ENCODE measurements at places on chromosomes 3 and 15.

GRCh38 chr3:159936541-159936940 lies 52.1 kb upstream of the IL12A start:
- DNase-seq, result peak; percentile 42

GRCh38 chr15:48393645-48394506 lies 62.6 kb downstream of the DUT start:
- peak; percentile 80 for DNase-seq

DNA sequence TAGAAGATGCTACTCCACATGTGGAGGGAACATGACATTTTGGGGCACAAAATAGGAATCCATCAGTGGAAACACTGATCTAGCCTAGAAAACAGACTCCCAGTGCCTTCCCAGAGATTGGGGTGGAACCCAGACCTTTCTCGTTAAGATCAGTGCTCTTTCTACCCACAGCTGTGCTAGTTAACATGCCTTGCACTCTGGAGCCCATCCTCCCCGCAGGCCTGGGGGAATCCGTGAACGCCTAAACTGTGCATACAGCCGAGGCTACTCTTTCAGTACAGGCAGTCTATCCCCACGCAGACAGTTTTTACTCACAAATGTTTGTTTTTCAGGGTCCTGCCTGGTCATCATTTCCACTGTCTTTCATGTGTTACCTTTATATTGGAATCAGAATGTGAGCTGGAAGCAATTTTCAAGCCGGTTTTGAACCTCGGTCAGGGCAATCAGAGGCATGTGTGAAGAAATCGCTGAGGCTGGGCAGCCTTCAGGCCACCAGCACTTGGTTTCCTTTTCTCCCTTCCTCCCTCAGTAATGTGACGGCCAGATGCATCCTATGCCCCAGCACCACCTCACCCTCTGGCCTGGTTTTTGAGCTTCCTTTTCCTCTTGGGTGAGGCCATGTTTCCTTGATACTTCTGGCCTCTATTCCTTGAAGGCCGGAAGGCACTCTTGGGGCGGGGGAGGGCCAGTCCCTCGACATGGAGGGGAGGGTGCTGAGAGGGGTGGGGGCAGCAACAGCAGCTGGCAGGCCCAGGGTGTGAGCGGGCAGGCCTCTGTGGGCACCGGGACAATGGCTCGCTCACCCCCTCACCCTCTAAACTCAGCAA lies 123.6 kb upstream of the GALNT15 start:
- peak; percentile 54 for DNase-seq

GRCh38 chr3:172201870-172202236 lies 162.5 kb downstream of the FNDC3B start:
- peak; percentile 96 for DNase-seq

DNA sequence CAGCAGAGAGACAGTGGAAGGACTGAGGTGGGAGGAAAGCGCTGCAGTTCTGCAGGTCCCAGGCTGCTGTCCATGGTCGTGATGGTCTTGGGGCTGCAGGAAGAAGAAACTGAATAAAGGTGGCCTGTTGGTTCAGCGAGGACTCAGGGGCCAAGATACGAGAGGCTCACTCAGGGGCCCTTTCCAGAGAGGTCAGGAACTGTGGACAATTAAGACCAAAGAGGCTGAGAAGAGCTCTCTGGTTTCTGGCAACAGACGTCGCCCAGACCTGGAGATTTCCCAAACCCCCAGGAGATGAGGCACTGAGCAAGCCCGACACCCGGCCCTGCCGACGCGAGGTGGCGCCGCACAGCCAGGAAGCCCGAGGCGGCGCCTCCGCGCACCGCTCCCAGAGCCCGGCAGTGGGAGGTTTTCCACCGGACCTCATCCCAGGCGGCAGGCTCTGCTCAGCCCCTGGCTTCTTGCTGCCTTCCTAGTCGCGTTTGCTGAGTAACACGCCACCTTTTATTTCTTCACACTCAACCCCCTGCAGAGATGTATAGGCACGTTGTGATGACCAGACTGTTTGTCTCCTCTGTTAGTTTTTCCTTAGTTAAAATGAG lies 56.4 kb upstream of the ARRDC4 start:
- DNase-seq, result peak; percentile 68

DNA sequence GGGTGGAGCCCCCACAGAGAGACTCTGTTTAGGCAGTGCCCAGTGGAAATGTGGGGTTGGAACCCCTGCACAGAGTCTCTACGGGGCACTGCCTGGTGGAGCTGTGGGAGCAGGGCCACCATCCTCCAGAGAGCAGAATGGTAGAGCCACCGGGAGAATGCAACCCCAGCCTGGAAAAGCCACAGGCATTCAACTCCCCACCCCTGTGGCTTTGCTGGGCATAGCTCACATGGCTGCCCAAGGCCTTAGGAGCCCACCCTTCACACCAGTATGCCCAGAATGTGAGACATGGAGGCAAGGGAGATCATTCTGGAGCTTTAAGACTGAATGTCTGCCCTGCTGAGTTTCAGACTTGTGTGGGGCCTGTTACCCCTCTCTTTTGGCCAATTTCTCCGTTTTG lies 19.0 kb upstream of the CHCHD6 start:
- DNase-seq, result peak; percentile 50

GRCh38 chr3:40851836-40852235 lies 327.1 kb downstream of the ZNF621 start:
- DNase-seq, result no peak

- DNase-seq, result no peak
These were observed 60.4 kb upstream of the SLITRK3 start for GRCh38 chr3:165256554-165257065.

DNA sequence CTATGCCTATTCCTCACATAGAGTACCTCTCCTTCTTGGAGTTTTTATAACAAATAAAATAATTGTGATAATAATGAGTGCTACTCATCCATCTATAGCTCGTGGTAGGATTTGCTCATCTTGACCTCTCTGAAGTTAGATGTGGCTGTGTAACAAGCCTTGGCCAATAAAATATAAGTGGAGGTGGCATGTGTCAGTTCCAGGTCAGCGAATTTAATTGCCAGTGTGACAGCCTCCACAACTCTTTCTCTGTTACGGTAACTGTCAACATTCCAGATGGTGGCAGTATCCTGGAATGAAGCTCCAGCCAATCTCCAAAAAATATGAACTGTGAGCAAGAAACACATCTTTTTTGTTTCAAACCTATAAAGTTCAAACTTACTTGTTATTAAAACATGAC lies 13.8 kb downstream of the CLRN1 start:
- no peak for DNase-seq

DNA sequence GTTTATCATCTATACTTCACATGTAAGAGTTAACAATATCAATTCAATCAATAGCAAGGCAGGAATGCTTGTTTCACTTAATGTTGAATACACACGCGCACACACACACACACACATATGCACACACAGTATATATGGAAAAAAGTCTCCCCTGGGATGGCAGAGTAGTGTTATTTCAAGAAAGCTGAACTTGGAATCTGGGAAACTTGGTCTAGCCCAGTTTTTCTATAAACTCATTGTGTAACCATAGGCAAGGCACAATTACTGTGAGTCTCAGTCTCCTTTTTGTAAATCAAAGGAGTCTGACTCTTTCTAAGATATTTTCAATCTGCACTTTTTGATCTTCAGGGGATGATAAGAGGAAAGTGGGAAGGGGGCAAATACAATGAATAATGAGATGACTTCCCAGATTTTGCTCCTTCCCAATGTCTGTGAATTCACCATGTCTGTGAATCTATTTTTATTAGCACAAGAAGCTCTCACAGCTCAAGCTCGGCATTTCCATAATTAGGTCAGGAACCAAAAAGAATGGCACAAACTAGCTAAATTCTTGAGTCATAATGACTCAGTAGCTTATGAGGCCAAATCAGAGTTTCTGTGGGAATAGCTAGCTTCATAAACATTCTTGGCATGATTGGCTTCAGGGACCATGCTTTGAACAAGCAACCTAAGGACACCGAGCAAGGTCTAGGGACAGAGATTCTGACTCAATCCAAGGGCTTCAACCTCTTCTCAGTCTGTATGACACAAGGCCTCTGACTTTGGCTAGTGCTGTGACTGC lies 227.4 kb upstream of the DCBLD2 start:
- DNase-seq, result peak; percentile 99

- DNase-seq, result no peak
These were observed 28.8 kb downstream of the CDIN1 start for GRCh38 chr15:36608180-36608579.

- peak; percentile 66 for DNase-seq
These were observed 52.2 kb upstream of the HES1 start for GRCh38 chr3:194083637-194084224.

GRCh38 chr3:94716326-94717018 lies 653.6 kb downstream of the NSUN3 start:
- DNase-seq, result no peak

DNA sequence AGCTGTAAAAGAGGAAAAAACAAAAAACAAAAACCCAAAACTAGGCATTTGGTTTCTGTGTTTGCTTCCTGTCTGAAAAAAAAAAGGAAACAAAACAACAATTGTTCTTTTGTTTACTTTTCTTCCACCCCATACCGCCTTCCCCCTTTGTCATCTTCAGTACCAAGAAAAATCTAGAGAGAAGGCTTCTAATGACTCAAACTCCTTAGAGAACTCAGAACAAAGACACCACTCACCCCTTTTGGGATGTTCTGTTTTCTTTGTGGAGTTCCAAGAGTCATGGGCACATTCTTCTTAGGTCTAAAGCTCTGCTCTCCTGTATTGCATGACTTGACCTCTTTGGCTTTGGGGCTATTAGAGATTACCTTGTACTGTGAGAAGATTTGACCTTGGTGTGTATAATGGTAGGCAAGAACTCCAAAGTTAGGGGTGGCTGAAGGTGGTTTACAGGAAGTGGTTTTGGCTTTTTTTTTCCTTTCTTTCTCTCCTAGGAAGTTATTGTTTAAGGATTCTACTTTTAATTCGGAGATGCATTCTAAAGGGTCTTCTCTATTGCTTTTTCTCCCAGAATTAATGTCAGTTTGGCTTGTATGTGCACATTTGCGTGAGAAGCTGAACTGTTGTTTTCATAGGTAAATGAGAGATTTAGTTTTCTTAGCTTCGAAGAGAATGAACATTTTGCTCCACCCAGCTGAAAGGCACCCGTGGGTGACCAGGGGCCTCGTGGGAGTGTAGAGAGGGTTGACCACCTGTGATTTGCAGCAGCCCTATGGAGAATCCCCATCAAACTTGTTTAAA lies 39.5 kb upstream of the ZBTB20 start:
- DNase-seq, result no peak

DNA sequence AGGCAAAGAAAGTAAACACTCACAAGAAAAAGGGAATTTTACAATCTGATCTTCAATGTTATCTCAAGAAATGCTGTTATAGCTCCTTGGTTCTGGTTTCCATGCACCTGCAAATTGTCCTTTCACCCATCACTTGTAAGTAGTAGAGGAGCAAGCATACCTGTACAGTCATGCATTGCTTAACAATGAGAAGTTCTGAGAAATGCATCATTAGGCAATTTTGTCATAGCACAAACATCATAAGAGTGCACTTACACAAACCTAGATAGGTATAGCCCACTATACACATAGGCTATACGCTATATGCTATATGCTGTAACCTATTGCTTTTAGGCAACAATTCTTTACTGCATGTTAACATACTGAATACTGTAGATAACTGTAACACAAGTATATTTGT lies 672.3 kb downstream of the FHIT start:
- DNase-seq, result no peak

- DNase-seq, result no peak
These were observed 8.9 kb upstream of the IDH3A start for GRCh38 chr15:78140292-78140691.

DNA sequence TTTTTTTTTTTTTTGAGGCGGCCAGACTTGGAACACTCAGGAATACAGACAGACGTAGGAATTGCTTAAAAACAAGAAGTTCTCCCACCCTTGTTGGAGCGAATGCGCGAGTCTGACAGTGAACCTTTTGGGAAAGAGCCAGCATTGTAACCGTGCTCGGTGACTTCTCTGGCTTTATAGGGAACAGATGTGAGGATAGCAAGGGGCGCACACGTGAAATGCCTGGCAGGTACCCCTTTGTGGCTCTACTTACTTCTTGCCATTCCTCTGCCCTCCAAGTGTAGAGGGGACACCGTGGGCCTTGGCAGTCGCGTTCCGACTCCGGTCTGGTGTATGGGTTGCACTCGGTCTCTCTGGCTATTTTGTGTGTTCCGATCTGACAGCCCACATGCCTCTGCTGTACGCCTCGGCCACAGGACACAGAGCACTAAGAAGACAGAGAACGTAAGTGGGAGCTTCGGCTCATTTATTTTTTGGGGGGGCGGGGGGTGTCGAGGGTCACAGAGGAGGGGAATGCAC lies 126.4 kb downstream of the ADAMTS9 start:
- DNase-seq, result no peak

GRCh38 chr3:120673116-120673515 lies 8.9 kb downstream of the HGD start:
- no peak for DNase-seq

DNA sequence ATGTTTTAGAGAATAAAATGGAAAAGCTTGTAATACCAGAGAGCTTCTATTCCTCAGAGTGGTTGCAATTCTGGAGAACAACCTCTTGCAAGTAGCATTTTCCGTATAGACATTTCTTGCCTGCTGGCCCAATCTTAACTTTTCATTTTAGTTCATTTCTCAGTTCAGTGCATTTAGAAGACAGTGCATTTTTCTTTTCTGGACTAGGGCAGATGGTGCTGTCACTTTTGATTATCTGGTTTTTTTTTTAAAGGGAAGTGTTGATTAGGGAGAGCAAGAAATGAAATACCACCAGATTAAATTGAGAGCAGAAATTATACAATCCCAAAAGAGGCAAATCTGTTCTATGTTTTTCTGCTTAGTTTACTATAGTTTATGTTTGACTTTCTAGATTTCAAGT lies 172.7 kb downstream of the GHSR start:
- DNase-seq, result no peak

DNA sequence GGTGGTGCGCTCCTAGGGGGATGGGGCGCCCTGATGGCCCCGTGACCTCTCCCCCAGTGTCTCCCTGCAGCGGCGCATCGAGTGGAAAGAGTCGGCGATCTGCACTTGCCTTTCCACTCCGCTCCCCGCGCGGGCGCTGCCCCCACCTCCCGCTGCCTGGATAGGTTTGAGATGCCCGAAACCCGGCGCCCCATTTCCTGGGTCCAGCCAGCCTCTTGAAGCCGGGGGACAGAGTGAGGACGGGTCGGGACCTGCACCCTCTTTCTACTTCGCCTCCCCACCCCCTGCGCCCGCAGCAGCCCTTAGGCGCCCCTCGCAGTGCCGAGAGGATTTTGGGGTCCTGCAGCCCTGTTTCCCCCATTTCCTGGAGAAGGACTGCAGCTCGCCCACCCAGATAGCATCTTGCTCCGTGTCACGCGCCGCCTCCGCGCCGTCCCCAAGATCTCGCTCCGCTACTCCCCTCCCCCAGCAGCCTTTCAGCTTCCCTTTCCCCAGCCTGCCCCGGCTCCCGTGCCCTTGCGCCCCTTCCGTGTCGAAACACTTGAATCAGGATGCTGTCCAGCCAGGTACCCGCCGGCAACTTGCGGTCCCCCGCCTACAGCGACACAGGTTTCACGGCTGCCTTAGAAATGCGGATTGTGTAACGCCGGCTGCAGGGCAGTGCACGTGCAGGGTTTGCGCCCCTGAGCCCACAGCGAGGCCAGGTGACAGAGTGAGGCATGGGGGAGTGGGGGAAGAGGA lies 519 bp downstream of the ABHD6 start:
- DNase-seq, result no peak
